Stimulated activated CD4-positive, alpha-beta T cell treated with anti-CD3 and anti-CD28 coated beads, TNF-alpha, amount 100 ng/mL, for 1 hour (primary cell): ENCODE measurements at places on chromosomes 2 and 18.

GRCh38 chr2:181334158-181334826 is 122.9 kb upstream of the ITGA4 start:
- no peak for DNase-seq

DNA sequence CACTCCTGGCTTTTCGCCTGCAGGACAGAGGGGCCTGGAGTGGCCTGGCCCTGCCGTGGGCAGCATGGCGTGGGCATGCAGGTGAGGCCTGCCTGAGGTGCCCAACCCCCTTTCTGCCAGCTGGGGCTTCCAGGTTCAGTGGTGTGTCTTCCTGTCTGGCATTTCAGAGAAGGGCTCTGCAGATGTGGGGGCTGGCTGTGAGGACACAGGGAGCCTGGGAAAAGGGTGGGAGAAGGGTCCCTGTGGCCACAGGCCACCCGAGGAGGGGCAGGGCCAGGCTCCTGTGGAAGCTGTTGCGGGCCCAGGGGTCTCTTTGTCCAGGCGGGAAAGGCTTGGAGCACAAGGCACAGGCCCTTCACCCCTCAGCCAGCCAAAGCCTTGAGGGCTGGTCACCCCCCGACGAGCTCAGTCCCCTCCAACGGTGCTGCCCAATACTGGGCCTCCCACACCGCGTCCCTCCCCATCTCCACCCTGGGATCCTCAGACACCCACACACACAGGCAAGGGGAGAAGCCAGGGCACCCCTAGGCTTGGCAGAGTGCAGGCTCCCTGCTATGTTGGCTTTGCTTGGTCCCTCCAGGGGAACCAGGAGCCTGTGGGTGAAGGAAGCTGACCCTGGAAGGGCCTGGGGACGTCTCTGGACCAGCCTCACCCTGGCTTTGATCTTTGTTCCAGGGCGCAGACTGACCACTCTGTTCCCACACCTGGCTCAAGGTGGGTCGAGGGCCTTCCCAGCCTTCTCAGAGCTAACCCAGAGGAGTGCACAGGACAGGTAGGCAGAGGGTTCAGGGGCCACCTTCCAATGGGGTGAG is 3.7 kb upstream of the AQP12A start:
- DNase-seq = no peak

- DNase-seq = no peak
Measured at GRCh38 chr18:61887838-61888237, 5.0 kb downstream of the RNF152 start.

- no peak for DNase-seq
Measured at GRCh38 chr2:12010059-12010458, 263.6 kb downstream of the LPIN1 start.

DNA sequence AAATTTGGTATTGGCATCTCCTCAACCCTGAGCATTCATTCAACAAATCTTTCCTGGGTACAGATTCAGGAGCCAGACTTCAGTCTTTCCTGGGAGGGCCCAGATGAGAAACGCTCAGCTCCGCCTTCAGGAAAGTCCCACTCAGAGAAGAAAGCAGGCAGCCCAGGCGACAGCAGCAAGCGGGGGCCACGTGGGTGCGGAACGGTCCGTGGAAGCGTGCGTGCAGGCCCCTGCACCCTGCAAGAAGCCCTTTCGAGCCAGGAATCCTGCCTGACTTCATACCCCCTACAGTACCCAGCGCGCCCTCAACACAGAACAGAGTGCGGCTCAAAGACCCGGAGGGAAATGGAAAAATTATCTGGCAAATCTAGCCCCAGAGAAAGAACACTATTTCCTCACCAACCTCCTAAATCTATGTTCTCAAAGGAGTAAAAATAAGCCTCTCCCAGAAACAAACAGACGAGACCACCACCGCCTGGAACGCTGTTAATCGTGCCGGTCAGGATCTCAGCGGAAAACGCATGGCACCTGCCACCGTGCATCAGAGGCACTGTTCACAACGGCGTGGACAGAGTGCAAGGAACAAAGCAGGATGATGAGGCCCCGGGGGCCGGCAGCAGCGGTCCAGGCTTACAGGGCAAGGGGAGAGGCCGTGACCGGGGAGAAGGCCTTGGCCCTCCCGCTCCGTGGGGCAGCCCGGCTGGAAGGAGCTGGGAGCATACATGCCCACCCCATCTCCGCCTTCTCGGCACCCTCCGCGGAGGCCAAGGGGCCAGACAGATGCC is 318.3 kb downstream of the EIPR1 start:
- DNase-seq = no peak

GRCh38 chr18:32025744-32026143 is 7.1 kb downstream of the RNF125 start:
- DNase-seq = no peak

DNA sequence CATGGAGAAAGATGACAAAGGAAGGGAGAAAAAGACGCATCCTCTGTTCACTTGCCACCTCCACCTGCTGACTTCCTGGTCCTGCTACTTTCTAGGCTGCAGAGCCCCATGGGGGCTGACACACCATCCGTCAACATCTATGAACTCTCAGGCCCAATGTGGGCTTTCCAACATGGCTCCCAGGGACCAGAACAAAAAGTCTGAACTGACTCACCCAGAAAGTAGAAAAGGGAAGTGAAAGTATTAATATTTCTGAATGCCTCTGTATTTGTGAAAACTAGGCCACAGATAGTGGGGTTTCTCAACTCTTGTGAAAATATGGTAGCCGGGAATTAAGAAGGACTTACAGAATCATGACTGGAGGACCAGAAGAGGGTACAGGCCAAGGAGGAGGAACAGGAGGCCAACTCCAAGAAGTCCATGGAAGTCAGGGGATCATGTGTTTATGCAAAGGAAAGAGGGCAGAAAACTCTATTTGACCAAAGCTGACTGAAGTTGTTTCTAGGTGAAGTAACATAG is 123.1 kb upstream of the CAB39 start:
- no peak for DNase-seq

DNA sequence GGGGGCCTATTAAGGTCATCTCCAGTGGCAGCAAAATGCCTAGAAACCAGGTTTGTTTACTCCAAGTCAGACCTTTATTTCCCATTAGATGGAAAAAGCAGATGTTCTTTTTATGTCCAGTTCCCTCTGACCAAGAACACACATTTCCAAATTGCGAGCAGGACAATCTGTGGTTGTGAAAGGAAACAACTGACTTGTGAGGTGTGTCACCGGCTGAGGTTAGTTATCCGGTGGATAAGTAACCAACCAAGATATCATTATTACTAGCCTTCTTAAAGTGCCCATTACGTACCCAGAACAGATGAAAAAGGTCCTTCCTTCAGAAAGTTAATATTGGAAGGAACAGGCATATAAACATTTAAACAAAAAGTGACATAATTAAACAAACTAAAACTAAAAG is 112.9 kb downstream of the THADA start:
- DNase-seq = no peak

DNA sequence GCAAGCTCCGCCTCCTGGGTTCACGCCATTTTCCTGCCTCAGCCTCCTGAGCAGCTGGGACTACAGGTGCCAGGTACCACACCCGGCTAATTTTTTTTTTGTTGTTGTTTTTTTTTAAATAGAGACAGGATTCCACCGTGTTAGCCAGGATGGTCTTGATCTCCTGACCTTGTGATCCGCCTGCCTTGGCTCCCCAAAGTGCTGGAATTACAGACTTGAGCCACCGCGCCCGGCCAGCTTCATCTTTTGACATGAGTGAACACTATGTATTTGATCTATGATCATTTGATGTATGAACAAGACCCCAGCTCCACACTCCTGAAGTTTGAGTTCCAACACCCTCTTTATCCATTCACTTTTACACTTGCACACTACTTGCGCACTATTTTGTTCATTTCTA is 43.4 kb upstream of the LPIN2 start:
- no peak for DNase-seq
